ENCODE measurements at places on chromosomes 7 and 10.

DNA sequence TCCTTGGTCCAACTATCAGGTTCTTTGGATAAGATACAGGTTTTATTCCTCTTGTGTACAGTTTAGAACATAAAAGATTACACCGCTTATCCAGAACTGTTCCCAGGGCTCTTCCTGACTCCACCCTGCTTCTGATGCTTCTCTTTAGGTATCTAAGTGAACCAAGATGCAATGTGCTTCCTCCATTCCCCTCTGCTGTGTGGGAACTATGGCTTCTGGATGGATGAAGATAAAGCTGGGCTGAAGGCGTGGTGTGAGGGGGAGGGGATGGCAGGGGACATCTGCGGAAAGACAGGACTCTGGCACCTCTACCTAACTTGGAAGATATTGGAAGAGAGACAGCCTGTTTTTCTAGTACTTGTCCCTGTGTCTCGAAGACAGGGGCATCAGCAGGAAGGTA is 209.9 kb upstream of the TBX20 start:
- no peak for DNase-seq

DNA sequence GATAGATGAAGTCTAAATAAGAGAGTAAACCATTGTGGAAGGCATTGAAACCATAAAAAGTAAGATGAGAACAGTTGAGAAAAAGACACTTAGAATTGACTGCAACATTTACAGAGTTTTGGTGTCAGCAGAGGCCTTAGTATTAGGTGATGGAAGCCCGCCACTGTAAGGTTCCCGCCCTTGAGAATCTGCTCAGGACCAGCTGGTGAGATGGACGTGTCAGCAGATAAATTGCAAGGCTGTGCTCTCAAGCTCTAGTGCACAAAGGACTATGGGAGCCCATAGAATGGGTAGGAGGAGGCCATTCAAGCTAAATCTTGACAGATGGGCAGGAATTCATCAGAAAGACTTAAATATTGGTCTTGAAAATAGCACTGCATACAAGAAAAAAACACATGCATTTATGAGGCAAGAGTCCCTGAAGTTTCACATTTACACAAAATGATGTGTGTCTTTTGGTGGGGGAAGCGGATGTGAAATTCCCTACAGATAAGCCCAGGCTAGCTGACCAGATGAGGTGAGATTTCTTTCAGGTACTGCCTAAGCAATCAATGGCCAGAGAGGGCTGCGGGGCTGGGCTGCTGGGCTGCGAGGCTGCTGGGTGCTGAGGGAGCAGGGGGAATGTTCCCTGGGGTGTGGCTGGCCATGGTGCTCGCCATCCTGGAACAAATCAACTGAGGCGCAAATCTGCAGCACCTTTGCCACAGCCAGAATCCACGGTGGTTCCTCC is 42.5 kb downstream of the SYPL1 start:
- DNase-seq: no peak

DNA sequence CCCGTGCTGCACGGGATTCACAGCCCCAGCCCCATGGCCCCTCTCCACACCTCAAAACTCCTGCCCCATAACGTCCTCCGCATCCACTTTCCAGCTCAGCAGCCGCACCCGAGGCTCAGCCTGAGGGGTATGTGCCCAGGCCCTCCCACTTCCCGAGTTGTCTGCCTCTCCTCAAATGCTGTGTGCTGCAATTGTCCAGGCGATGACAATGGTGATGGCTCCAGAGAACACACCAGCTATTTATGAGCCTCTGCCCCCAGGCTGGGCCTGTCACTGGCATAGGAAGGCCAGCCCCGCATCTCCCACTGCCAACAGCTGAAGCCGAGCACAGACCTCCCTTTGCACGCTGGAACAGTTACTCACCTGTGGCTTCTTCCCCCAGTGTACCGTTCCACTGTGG is 2.4 kb upstream of the LDB3 start:
- no peak for DNase-seq

DNA sequence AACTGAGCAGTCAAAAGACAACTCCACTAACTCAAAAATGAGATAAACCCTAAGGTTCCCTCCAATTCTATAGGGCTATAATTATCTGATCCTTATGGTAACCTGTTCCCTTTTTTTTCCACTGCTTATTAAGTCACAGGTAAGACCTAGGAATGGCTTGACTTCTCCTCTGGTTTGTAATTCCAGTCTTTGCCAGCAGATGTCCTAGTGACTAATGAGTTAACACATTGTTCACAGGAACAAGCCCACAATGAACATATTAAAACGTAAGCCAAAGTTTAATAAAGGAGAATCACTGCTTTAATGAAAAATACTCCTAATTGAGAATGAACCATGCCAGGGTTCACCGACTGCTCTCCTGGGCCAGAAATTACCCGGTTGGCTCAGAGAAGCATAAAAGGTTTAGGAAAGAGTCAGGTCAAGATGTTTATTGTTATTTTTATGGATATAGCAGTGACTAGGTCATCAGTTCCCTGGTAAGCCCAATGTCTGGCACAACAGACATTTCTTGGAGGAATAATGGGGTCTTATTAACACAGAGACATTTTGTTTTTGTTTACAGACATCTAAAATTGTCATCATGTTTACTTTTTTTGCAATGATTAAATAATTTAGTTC is 120.1 kb downstream of the ELAPOR2 start:
- no peak for DNase-seq

DNA sequence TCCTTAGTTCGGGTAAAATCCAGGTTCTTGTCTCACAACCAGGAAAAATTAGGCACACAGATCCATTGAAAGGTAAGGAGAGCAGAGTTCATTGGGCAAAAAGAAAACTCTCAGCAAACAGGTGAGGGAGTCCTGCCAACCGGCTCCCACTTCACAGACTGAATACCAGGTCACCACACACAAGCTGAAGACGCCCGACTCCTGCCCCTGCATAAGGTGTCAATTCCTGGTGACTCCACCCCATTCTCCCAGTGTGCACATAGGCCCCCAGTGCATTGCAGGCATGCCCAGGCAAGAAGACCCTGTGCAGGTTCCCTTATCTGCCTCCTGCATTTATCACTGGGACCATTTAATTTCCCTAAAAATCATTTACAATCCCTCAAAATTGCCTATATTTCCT is 354.6 kb downstream of the LRRTM3 start:
- no peak for DNase-seq

GRCh38 chr7:15648461-15648961 is 38.0 kb downstream of the MEOX2 start:
- DNase-seq: no peak

- DNase-seq: no peak
These were observed 732 bp downstream of the FAM53B start for GRCh38 chr10:124743191-124744101.

DNA sequence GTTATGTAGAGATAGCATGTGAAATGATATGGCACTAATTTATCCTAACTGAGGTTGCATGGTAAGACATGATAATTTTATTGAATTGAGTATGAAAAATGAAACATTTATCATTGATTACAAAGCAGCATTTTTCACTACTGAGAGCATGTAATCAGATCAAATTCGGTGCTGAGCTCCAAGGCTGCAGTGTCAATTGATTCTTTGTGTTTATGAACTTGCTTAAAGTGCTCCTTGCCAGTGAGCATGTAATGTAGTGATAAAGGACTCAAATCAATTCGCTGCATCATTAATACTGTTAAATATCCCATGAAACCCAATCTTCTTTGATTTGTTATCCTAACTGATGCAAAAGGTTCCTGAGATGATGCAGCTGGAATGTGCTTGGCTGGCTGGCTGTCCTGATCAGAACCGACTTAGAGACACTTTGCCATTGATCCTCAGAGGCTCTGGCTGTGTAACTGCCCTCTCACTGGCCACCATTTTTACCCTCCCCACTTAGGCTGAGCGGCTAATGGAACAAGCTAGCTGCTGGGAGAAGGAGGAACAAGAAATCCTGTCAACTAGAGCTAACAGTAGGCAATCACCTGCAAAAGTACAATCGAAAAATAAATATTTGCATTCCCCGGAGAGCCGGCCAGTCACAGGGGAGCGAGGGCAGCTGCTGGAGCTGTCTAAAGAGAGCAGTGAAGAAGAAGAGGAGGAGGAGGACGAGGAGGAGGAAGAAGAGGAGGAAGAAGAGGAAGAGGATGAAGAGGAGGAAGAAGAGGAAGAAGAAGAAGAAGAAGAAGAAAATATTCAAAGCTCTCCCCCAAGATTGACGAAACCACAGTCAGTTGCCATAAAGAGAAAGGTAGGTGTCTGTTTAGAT is 89.8 kb upstream of the SAMD8 start:
- DNase-seq: no peak

GRCh38 chr7:27551803-27552400 is 110.8 kb downstream of the HIBADH start:
- no peak for DNase-seq

GRCh38 chr7:98341106-98341505 is 59.6 kb downstream of the BRI3 start:
- no peak for DNase-seq

Data from cardiac septum (tissue), 1 donor.